Putamen (tissue), 1 donor: ENCODE measurements at places on chromosomes 3 and 15.

DNA sequence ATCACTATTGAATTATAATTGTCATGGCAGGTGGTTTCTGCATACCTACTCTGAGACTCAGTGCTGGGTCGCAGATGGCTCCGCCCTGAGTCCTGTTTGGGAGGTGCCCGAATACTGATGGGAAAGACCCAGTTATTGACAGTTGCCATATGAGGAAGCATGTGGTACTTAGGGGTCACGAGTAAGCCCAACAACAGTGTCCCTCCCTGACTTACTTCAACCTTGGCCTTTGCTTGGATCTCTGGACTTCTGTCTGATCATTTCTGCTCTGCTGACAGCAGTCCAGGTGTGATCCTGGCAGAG lies 16.8 kb downstream of the MRAS start:
- DNase-seq, result no peak

- DNase-seq, result no peak
These were observed 14.7 kb downstream of the RPUSD3 start for GRCh38 chr3:9828801-9829755.

DNA sequence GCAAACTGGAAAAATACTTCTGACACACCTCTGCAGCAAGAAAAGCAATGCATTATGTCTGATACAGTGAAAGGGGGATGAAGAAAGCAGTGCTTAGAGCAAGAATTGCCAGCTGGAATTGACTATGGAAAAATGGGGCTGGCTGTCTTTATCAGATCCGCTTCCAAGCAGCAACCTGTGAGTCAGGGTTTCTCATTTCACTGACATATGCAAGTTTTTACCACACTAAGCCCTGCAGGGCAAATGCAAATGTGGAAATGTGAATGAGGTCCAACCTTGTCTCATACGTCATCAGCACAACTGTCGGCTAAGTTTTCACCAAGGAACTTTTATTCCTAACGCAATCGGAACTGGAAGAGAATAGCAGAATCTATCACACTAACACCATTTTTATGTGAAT lies 172.5 kb upstream of the GADL1 start:
- no peak for DNase-seq

DNA sequence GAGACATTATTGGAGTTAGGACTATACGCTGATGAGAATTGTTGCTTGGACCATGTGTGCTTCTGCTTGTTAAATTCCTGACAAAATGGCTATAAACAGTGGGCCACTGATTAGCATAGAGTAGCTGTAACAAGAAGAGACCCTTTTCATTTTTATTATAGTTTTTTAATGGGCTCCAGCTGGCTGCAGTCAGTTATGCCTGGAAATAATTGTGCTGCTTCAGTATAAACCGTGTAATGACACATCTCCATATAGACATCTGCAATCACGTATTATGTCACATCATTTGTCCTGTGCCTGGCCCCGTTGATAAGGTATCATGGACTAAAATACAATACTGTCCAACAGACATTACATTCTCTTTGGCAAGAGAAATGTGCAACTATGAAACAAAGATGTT lies 50.9 kb downstream of the ARPP21 start:
- no peak for DNase-seq
